Substantia nigra (tissue), 51 donors: ENCODE measurements at places on chromosomes 16 and 17.

- no peak for DNase-seq
Observed at GRCh38 chr17:45812102-45812501, 28.0 kb downstream of the CRHR1 start.

DNA sequence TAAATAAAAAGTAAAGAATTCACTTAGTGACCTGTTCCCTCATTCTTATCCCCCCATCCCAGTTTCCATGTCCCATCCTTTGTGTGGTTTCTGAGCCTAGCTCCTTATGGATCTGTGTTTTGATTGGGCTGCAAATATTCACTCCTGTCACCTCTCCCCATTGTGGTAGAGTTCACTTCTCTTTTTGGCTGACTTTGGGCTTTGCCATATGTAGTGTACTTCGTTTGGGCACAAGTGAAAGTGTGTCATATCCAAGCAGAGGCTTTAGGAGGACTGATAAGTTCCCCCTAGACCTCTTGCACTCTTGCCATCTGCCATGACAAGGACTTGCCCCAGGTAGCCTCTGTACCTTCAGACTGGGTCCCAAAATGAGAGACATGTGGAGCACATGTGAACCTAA lies 13.0 kb upstream of the DHRS7B start:
- DNase-seq = no peak

- DNase-seq = peak; percentile 3
Observed at GRCh38 chr16:53509906-53510703, 7.1 kb upstream of the AKTIP start.

- DNase-seq = no peak
Observed at GRCh38 chr17:29848737-29849136, 81.3 kb downstream of the SSH2 start.

GRCh38 chr16:85707528-85708095 lies 18.9 kb upstream of the GINS2 start:
- DNase-seq = no peak

DNA sequence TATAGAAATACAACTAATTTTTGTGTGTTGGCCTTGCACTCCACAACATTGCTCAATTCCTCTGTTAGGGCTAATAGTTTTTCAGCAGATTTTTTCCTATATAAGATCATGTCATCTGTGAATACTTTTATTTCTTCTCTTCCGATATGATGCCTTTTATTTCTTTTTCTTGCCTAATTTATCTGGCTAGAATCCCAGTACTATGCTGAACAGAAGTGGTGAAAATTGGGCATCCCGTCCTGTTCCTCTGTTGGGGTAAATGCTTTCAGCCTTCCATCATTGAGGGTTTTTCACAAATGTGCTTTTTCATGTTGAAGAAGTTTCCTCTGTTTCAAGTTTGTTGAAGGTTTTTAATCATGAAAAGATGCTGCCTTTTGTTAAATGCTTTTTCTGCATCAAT lies 22.7 kb upstream of the TNFRSF13B start:
- no peak for DNase-seq

- DNase-seq = no peak
Observed at GRCh38 chr16:47047524-47048203, 74.2 kb upstream of the DNAJA2 start.

DNA sequence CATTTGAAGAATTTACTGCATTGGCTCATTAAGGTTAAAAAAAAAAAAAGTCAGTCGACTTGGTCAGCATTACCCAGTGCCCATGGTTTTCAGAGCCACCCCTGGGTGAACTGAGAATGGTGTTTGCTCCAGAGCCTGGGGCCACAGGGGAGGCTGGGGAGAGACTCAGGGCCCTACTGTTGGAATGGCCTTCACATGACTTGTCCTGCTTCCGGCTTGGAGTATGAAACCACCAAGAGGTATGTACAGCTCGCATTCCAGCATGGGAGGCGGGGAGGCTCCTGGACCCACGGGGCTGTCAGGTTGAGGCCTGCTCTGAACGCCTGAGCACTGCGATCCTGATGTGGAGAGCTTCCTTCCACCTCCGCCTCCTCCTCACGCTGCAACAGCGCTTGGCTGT lies 36.8 kb downstream of the MSI2 start:
- DNase-seq = no peak

DNA sequence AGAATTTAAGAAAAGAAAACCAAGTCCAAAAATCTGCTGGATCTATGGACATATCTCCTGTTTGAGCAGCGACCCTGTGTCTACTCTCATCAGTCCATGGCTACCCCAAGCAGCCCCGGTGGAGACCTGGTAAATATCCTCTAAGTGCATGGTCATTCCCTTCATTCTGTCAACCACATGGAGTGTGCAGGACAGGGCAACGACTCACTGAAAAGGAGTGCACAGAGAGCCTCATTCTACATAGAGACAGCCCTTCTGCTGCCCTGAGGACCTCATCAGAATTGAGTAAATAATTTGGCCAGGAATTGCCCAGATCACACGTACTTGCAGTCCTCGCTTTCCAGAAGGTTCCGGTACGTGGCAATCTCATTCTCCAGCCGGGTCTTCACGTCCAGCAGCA lies 3.0 kb downstream of the KRT38 start:
- DNase-seq = no peak

GRCh38 chr16:9566099-9566498 lies 474.7 kb downstream of the HAPSTR1 start:
- DNase-seq = no peak

DNA sequence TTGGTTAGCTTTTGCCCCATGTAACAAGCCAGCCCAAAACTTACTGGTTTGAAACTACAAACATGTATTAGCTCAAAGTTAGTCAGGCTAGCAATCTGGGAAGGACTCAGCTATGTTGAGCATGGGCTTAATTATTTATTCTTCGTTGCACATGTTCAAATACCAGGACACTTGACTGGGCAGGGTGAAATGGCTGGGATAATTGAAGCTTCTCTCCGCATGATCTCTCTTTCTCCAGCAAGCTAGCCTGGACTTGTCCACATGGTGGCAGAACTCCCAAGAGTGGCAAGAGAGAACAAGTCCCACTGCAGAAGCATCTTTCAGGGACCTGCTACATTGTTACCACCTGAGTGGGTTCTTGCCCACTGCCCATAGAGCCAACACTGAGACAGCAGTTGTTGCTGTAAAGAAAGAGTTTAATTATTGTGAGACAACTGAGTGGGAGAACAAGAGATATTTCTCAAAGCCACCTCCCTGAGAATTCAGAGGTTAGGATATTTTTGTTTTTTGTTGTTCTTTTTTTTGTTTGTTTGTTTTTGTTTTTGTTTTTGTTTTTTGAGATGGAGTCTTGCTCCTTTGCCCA lies 16.8 kb upstream of the ATF7IP2 start:
- DNase-seq = no peak

GRCh38 chr17:19645734-19646201 lies 2.8 kb upstream of the ALDH3A2 start:
- DNase-seq = peak; percentile 55

- DNase-seq = no peak
Observed at GRCh38 chr17:41588126-41588810, 1.6 kb upstream of the KRT14 start.

GRCh38 chr16:23966597-23967394 lies 131.0 kb downstream of the PRKCB start:
- no peak for DNase-seq

GRCh38 chr16:10743227-10743609 lies 424 bp upstream of the NUBP1 start:
- no peak for DNase-seq

GRCh38 chr17:64386412-64387144 lies 4.1 kb downstream of the PECAM1 start:
- DNase-seq = no peak
